ENCODE measurements at places on chromosomes 16 and 17.

- DNase-seq, result no peak
Measured at GRCh38 chr17:1625581-1625980, 3.1 kb downstream of the SLC43A2 start.

- DNase-seq, result peak; percentile 40
Measured at GRCh38 chr16:17439580-17439979, 31.2 kb downstream of the XYLT1 start.

GRCh38 chr17:33229499-33229898 is 63.6 kb downstream of the ASIC2 start:
- DNase-seq, result no peak

DNA sequence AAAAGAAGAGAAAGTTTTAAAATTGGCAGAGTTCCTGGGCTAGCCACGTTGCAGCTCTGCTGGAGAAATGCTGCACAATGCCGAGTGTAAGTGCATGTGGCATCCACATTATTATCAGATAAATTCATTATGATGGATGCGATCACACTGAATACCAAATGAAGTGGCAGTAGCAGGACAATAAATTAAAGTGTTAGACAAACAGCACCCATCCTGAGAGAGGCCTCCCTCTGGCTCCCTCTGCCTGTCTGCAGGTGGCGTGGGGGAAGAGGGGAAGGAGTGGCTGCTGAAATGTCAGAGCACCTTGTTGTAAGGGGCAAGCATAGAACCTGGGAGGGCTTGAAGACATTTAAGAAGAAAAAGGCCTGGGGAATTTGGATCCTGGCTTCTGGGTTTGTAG is 324.1 kb downstream of the HAPSTR1 start:
- DNase-seq, result no peak

- no peak for DNase-seq
Measured at GRCh38 chr17:80968602-80969029, 23.0 kb upstream of the CHMP6 start.

DNA sequence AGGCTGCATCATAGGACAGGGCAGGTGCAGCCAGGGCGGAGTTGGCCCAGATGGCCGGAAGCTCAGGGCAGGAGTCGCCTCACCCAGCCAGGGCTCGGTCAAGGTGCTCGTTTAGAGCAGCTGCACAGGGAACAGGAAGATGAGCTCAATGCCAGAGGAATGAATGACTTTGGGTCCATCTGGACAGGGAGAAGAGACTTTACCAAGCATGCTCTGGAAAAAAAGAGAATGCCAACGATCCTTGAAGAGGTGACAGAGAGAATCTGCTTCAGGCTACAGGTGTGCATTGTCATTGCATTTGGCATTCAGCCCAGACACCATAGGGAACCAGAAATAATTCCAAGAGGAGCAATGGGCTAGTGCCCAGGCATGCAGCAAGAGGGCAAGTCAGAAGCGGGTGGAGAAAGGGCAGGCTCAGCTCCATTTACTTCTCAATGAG is 6.7 kb upstream of the MPP3 start:
- DNase-seq, result no peak

GRCh38 chr17:74457146-74457819 is 9.2 kb upstream of the CD300A start:
- DNase-seq, result peak; percentile 62

Measured in CD4-positive, alpha-beta T cell treated with Interleukin-4 for 4 hours (primary cell).